ENCODE measurements at places on chromosomes 6 and 20.

DNA sequence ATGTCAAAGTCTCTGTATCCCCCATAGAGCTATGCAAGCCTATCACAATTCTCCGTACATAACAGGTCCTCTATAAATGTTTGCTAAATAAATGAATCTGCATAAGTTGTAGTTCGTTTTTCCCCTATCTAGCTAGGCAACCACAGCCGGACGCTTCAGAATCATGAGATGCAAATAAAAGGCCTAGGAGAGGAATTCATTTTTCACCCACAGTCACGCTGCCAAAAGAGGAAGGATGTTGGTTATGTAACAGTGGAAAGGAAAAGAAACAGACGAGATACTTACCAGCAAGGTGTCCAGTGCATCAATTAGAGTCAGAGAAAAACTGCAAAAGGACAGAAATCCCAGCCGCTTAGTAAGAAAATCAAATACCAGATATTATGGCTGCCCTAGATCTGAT lies 2.4 kb downstream of the EDEM2 start:
- DNase-seq = peak; percentile 57

DNA sequence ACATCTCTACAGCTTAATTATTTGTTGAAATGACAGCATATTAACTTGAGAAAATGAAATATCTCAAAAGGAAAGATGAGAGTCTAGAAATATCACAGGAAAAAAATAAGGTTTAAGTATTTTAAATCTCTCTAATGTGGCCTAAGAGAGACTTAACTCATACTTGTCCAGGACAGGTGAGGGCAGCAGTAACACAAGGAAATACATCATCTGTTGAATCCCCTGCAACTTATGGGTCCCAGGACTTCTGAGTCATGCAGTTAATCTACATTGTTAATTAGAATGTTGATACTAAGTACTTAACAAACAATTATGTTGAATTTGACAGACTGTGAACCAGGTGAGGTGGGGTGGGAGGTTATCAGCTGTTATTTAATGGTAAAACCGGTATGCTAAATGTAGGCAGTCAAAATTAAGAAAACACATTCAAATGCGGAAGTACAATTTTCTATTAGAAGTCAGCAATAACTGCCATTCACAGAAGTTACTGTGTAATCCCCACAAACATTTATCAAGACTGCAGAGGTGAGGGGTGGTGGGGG lies 87.9 kb downstream of the CEP57L1 start:
- DNase-seq = no peak

- DNase-seq = no peak
Measured at GRCh38 chr6:134347885-134348805, 30.2 kb upstream of the SGK1 start.

DNA sequence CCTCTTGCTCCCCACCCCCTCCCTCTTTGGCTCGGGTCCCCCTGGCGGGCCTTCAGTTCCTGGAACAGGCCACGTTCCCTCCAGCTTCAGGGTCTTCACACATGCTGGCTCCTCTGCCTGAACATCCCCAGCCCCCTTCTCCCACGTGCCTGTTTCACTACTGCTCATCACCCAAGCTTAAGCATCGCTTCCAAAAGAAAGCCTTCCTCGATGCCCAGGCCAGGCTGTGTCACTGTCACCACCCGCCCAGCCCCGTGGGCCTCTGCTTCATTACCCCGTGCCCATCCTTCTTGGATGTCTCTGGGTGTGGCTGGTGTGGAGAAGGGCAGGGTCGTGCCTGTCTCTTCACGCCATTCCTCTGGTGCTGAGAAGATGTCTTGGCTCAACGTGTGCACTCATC lies 2.8 kb downstream of the DLGAP4 start:
- no peak for DNase-seq

- DNase-seq = no peak
Measured at GRCh38 chr6:7391151-7391550, 1.5 kb downstream of the RIOK1 start.

- DNase-seq = no peak
Measured at GRCh38 chr20:59386809-59387208, 86.4 kb downstream of the EDN3 start.

GRCh38 chr6:37175332-37176267 lies 5.6 kb downstream of the PIM1 start:
- no peak for DNase-seq
